ENCODE measurements at places on chromosomes 2 and 18. TPM values are rescaled to one million over a fixed set of nuclear protein-coding genes. Genes with fewer than 3 reads are reported as not detected.

Gene RND3
- 269 TPM for total RNA-seq

Gene PLEK
- total RNA-seq, result not detected

Gene FTCDNL1
- total RNA-seq, result 0.43 TPM

Gene KLF11
- 7.0 TPM for total RNA-seq

Gene MGAT5
- 153 TPM for total RNA-seq

Gene UCN
- 1.1 TPM for total RNA-seq

Gene SIX3
- not detected for total RNA-seq

Gene TCF23
- total RNA-seq, result not detected

Gene LOXHD1
- not detected for total RNA-seq

Gene FOXD4L1
- 0.14 TPM for total RNA-seq

Gene SOWAHC
- total RNA-seq, result 5.0 TPM

Gene RAB6C
- total RNA-seq, result not detected

Gene ACP1
- total RNA-seq, result 101 TPM

Gene ZSWIM2
- total RNA-seq, result not detected

Gene ATP9B
- 27.6 TPM for total RNA-seq

Gene SLC4A1AP
- 34.8 TPM for total RNA-seq

Gene HDAC4
- 21.3 TPM for total RNA-seq

Gene SDC1
- 7.9 TPM for total RNA-seq

Gene ADRA2B
- total RNA-seq, result not detected

Gene LRRTM4
- total RNA-seq, result not detected

Gene COLEC11
- total RNA-seq, result 1.1 TPM

Gene ASNSD1
- total RNA-seq, result 66.1 TPM

Gene LIMS3
- total RNA-seq, result 3.1 TPM

Gene DNAJC5G
- total RNA-seq, result not detected

Gene LYG2
- not detected for total RNA-seq

Gene KIAA2012
- not detected for total RNA-seq

Gene ANKRD53
- total RNA-seq, result 0.72 TPM

Gene CYP1B1
- 70.2 TPM for total RNA-seq

Gene SULT1C4
- total RNA-seq, result not detected

Gene NPHP1
- total RNA-seq, result 3.3 TPM

Gene CYP26B1
- under 0.01 TPM for total RNA-seq

Gene REG1B
- total RNA-seq, result not detected

Gene REG3G
- total RNA-seq, result not detected

Gene KIAA1328
- 3.3 TPM for total RNA-seq

Gene LINC00305
- not detected for total RNA-seq

Gene IGFBP2
- total RNA-seq, result 35.0 TPM

Gene KCNIP3
- total RNA-seq, result 0.57 TPM

Gene NCKAP5
- 21.6 TPM for total RNA-seq

Gene CAPN13
- total RNA-seq, result not detected

Gene CHRND
- not detected for total RNA-seq

Gene CCDC150
- total RNA-seq, result 3.7 TPM

Gene SCYGR4
- not detected for total RNA-seq

Gene DYNAP
- not detected for total RNA-seq

Gene FSIP2
- total RNA-seq, result 0.22 TPM

Gene IL18R1
- total RNA-seq, result 0.43 TPM

Gene POU3F3
- not detected for total RNA-seq

Gene SKOR2
- not detected for total RNA-seq

Gene CAPN10
- 29.1 TPM for total RNA-seq

Gene UPP2
- total RNA-seq, result not detected

Gene STAT4
- 1.1 TPM for total RNA-seq

Data from placental pericyte (primary cell).